ENCODE measurements at places on chromosomes 6 and 20. TPM values are rescaled to one million over a fixed set of nuclear protein-coding genes. Genes with fewer than 3 reads are reported as not detected.

C6orf58 gene
- polyA plus RNA-seq, result 1.2 TPM

APOM gene
- polyA plus RNA-seq, result 9.5 TPM

STMND1 gene
- 0.32 TPM for polyA plus RNA-seq

SDC4 gene
- 10.6 TPM for polyA plus RNA-seq

NRN1 gene
- polyA plus RNA-seq, result 98.2 TPM

HRH3 gene
- polyA plus RNA-seq, result 10.6 TPM

ASIP gene
- 1.6 TPM for polyA plus RNA-seq

TMEM14A gene
- polyA plus RNA-seq, result 152 TPM

MOG gene
- 225 TPM for polyA plus RNA-seq

IP6K3 gene
- polyA plus RNA-seq, result 0.36 TPM

NRSN1 gene
- polyA plus RNA-seq, result 25.5 TPM

PACRG gene
- 20.2 TPM for polyA plus RNA-seq

KIF3B gene
- 75.8 TPM for polyA plus RNA-seq

SLC44A4 gene
- 1.00 TPM for polyA plus RNA-seq

SMIM28 gene
- not detected for polyA plus RNA-seq

HLA-DPA1 gene
- polyA plus RNA-seq, result 6.6 TPM

TFAP2C gene
- polyA plus RNA-seq, result 0.29 TPM

HAO1 gene
- not detected for polyA plus RNA-seq

TAGAP gene
- 3.1 TPM for polyA plus RNA-seq

RNF182 gene
- polyA plus RNA-seq, result 37.2 TPM

SLC17A3 gene
- polyA plus RNA-seq, result not detected

SDHAF4 gene
- 22.8 TPM for polyA plus RNA-seq

FABP7 gene
- polyA plus RNA-seq, result 537 TPM

SLC32A1 gene
- 51.5 TPM for polyA plus RNA-seq

COL10A1 gene
- polyA plus RNA-seq, result 0.41 TPM

FAM217A gene
- polyA plus RNA-seq, result 1.0 TPM

MOXD1 gene
- 32.9 TPM for polyA plus RNA-seq

GPLD1 gene
- 8.1 TPM for polyA plus RNA-seq

BCAS4 gene
- 16.6 TPM for polyA plus RNA-seq

PLAGL1 gene
- 28.0 TPM for polyA plus RNA-seq

LY6G6C gene
- 0.71 TPM for polyA plus RNA-seq

ADGRF1 gene
- polyA plus RNA-seq, result 0.35 TPM

KCNB1 gene
- 17.1 TPM for polyA plus RNA-seq

VGLL2 gene
- polyA plus RNA-seq, result 0.71 TPM

DEF6 gene
- 6.3 TPM for polyA plus RNA-seq

EEF1A2 gene
- polyA plus RNA-seq, result 674 TPM

RBPJL gene
- 0.59 TPM for polyA plus RNA-seq

BRD2 gene
- polyA plus RNA-seq, result 285 TPM

CYP21A2 gene
- polyA plus RNA-seq, result 2.7 TPM

ERVFRD-1 gene
- polyA plus RNA-seq, result 0.18 TPM

FOXQ1 gene
- polyA plus RNA-seq, result 9.4 TPM

OPN5 gene
- polyA plus RNA-seq, result 1.0 TPM

ATAT1 gene
- 184 TPM for polyA plus RNA-seq

CEP162 gene
- polyA plus RNA-seq, result 11.4 TPM

RAB32 gene
- polyA plus RNA-seq, result 12.6 TPM

EMILIN3 gene
- 9.4 TPM for polyA plus RNA-seq

DNAH8 gene
- polyA plus RNA-seq, result 0.17 TPM

NKAIN4 gene
- 126 TPM for polyA plus RNA-seq

CST2 gene
- polyA plus RNA-seq, result not detected

SRSF6 gene
- 247 TPM for polyA plus RNA-seq

TREML2 gene
- polyA plus RNA-seq, result not detected

IRF4 gene
- polyA plus RNA-seq, result 0.11 TPM

ADGB gene
- polyA plus RNA-seq, result 0.98 TPM

MYL9 gene
- polyA plus RNA-seq, result 25.5 TPM

FAM83C gene
- polyA plus RNA-seq, result 0.05 TPM

PRL gene
- 0.87 TPM for polyA plus RNA-seq

FAM50B gene
- polyA plus RNA-seq, result 20.9 TPM
